ENCODE measurements at places on chromosomes 6 and 20. TPM values are rescaled to one million over a fixed set of nuclear protein-coding genes. Genes with fewer than 3 reads are reported as not detected.

DNA sequence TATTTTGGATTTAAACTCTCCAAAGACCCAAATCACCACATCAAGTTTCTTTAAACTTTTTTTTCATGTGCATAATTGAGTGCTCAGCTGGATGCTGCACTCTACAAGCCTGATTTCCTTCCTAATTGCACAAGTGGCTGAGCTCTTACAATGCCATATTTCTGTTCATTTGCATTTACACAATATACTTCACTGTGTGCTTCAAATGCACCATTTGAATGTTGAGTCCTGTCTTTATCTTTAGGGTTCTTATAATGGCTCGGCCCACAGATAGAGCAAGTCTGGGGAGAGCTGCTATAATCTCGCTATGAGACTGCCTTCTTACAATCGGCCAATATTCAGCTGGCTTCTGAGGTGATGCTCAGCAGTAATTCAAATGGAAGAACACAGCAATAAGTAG, 200.6 kb upstream of the MAP3K7 start:
- no peak for DNase-seq

The LINC00237 gene
- not detected for total RNA-seq

The C4B gene
- total RNA-seq, result 10.5 TPM

The RAET1L gene
- total RNA-seq, result not detected

DNA sequence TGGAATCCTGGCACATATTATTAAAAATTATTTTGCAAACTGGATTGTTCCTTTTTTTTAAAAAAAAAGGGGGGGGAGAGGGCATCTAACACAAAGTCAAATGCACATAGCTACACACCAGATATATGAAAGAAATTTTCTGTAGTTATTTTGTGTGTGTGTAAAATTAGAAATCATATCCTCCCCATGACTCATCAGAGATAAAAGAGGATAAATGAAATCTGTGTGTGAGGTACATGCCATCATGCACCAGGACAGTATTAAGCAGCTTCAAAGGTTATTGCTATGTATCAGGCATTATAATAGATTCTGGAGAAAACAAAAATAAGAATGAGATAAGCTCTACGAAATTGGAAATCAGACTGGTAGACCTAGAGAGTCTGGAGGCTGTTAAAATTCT, 5.2 kb downstream of the BTBD9 start:
- no peak for DNase-seq

DNA sequence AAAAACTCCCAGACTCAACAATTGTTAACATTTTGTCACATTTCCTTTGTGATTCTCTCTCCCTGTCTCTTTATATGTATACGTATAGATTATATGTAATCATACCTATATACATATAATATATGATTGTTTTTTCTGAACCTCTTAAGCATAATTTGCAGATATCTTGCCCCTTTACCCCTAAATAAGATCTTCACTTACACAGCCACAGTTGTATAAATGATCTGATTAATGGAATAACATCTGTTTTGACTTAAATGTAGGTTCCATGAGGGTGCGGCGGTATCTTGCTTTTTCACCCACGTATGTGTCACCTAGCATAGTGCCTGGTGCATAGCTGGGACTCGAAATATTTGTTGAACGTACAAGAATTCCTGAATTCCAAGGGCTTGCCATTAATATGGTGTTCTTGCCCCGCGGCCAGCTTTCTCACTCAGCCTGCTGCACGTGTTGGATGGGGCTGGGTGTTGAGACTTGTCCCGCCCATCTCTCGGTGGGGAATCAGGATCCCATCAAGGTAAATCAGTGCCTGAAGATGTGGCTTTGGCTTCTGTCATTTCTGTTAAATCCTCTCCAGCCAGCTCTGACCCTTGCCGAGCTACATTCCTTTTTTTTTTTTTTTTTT, 10.4 kb upstream of the MANBAL start:
- DNase-seq, result no peak

- DNase-seq, result no peak
These were observed 4.9 kb downstream of the BTBD3 start for GRCh38 chr20:11922561-11922960.

DNA sequence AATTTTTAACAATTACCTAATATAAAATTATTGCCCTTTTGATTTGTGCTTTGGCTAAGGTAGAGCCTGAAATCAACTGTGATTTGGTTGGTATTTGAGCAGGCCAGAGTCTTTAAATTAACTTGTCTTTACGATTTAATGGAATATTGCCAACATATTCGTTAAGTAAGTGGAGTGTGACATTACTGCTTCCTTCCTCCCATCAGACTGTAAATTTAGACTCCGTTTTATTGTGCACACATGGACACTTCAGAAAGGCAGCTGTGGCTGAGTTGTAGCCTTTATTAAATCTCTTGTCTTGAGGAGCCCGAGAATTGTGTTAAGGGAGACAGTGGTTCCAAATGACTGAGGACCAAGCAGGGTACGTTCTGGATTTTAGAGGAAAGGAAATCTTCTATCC, 57.4 kb downstream of the CAP2 start:
- DNase-seq, result no peak

The CFB gene
- 6.9 TPM for total RNA-seq

The NFATC2 gene
- total RNA-seq, result 0.89 TPM

The SAPCD1 gene
- total RNA-seq, result 2.5 TPM

DNA sequence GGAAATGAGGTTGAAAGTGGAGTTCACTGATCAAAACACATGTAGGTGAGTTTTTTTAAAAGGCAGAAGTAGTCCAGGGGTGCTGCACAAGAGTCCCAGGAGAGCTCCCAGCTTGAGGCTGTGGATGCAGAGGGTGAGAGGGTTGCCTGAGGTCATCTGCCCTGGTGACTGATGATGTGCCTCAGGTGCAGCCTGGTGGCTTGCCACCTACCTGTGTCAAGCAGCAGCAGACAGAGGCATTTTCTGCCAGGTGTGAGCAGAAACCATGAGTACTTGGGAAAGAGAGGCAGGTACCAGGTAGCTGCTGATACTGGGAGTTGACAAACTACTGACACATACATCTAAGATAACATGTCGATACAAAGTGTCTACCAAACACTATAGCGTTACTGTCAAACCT, 92.5 kb downstream of the SCP2D1 start:
- no peak for DNase-seq

DNA sequence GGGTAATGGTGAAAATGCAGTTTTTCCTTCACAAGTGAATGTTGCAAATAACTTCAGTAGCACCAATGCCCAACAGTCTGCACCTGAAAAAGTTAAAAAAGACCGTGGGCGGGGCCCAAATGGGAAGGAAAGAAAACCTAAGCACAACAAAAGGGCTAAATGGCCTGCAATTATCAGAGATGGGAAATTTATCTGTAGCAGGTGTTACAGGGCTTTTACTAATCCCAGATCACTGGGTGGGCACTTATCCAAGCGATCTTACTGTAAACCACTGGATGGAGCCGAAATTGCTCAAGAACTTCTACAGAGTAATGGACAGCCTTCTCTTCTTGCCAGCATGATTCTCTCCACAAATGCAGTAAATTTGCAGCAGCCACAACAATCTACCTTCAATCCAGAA, 64.8 kb upstream of the SMIM8 start:
- DNase-seq, result no peak

All from osteocyte (in vitro differentiated cells).